ENCODE measurements at places on chromosomes 13 and 19.

DNA sequence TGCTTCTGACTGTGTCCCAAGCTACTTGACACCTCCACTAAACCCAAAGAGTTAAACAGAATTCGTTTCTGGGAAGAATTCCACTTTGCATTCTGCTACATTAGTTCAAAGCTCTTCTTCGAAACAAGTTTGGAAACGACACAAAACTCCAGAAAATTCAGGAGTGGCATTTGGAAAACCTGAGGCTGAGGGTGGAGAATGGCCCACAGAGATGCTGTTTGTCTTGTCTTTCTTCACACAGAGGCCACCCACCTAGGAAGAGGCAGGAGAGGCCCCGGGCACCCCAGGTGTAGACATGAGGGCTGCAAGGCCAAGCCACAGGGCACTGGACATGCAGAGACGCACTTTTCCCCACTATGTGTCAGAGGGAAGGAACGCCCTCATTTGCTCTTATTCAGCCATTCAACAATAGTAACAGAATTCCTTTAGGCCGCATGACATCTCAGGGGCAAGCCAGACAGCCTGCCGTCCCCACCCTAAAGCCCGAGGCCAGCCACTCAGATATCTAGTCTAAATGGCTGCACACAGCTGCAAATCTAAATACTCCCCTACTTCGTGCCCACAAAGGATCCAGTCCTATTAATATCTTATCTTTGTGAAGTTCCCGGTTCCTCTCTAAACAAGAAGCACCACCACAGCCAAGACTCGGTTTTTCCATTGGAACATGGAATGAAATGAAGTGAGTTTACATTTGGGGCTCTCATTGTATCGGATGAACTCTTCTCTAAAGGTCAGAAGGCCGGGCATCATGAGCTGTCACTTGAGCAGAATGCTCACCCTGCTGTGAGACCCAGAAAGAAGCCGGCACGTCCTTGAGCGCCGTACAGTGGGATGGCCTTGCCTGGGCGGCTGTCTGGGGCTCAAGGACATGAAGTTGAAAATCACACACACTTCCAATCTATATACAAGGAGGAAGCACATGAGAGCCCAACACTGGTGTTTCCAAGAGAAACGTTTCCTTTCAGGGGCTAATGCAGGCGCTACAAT lies 19.8 kb downstream of the COL4A1 start:
- no peak for DNase-seq

DNA sequence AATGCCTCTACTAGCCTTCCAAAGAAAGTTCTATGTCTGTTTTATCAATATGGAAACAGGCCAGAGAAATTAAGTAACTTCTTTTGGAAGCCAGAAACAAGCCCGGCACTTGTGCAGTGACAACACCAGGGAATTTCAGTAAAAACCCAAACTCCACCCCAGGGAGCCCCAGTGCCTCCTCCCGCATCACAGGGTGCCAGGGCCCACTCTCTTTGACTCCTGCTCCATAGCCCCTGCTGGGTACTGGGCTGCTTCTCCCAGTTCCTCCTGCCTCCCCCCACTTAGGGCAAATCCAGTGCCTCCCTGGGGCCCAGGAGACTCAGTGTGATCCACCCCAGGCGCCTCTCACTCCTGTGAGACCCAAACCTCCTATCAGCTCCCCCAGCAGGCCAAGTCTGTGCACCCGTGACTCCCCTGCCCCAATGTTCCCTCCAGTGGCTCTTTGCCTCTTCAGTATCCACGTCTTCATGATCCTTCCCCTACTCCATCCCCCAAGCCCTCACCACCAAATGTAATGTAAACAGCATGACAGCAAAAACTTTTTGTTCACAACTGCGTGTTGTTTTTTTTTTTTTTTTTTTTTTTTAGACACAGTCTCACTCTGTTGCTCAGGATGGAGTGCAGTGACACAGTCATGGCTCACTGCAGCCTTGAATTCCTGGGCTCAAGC lies 2.3 kb upstream of the FFAR3 start:
- DNase-seq = no peak

GRCh38 chr13:45331692-45332035 lies 9.3 kb downstream of the TPT1 start:
- DNase-seq = no peak

DNA sequence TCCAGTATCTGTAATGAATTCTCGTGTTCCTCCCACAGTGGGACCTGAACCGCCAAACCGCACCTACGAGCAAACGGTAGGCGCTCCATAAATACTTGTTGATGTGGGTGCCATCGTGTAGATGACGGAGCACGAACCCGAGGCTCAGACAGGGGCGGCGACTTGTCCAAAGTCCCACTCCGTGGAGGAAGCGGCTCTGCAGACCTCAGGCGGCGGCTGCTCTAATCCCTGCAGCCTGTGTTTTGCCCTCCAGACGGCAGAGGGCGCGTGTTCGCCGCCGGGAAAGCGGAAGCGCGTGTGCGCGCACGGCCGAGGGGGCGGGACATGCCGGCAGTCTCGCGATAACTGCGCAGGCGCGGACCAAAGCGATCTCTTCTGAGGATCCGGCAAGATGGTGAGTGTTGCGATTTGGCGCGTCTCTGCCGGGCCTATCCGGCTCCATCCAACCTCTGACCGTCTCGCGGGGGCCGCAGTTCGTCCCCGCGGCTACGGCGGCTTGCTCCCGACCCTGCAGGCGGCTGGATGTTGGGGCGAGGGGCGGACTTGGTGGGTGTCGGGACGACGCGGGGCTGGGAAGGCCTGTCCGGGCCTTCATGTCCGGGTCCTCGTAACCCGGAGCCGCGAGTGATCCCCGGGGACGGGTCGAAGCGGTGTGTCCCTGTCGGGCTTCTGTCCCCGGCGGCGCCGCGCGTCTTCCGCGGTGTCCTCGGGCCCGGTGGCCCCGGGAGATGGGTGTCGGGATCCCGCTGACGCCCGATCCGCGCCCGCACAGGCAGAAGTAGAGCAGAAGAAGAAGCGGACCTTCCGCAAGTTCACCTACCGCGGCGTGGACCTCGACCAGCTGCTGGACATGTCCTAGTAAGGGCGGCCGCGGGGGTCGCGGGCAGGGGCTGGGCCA lies at the start of gene RPS15:
TSS of gene RPS15 (plus strand) at position 362 of the 898 bp plus-strand sequence. CDS start at position 392, 30 bp downstream.
- DNase-seq = peak; percentile 97

GRCh38 chr19:48656840-48657474 lies 11.0 kb upstream of the CA11 start:
- DNase-seq = no peak

GRCh38 chr19:35945121-35945790 lies 9.1 kb downstream of the LRFN3 start:
- DNase-seq = no peak

GRCh38 chr13:112720251-112720650 lies 30.4 kb downstream of the ATP11A start:
- DNase-seq = no peak

DNA sequence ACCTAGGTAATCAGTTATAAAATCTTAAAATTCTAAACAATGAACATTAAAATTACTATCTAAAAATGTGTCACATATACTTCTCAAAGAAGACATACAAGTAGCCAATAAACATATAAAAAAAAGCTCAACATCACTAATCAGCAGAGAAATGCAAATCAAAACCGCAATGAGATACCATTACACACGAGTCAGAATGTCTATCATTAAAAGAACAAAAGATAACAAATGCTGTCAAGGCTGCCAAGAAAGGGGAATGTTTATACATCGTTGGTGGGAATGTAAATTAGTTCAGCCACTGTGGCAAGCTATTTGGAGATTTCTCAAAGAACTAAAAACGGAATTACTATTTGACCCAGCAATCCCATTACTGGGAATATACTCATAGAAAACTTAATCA lies 310.3 kb upstream of the EDNRB start:
- DNase-seq = no peak

DNA sequence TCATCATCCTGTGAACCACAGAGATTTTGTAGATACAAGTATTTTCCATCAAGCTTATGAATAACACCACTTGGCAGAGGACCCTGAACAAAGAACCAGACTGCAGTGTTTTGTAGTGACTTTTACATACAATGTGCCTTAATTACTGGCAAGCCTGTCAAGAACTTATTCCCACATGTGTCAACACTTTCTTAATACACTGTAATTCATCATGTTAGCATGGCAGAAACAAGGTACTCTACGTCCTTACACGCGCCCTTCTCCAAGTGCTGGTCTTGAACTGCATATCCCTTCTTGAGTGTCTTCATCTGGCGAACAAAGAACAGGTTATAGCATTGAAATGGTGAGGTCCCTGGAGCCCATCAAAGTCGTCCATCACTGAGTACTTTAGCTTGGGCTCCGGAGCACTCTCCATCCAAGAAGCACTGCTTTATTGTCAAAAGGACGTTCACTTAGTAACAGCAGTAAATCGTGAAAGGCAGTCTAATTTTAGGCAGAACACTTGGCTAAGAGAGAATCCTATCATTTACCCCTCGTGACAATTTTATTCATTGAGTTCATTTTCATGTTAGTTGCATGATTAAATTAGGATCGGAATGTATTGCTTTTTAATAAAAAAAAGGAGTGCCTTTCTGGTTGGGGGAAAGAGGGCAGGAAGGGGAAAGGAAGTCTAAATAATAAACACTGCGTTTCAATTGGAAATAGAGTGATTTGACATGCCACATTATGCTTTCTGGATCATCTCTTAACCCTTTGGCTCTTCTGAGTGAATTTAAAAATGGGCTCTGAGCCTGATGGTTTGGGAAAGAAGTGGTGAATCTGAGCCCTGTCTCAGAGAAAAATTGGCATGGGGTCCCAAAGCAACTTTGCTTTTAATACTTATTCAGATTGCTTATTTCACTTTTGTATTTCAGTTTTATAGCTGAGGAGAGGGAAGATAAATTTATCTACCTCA lies 376.1 kb downstream of the DLEU7 start:
- DNase-seq = no peak

GRCh38 chr13:79485014-79485811 lies 4.3 kb downstream of the NDFIP2 start:
- no peak for DNase-seq

GRCh38 chr19:4575267-4576015 lies 16.0 kb upstream of the SEMA6B start:
- DNase-seq = no peak

GRCh38 chr19:30227012-30227621 lies 145.1 kb upstream of the ZNF536 start:
- no peak for DNase-seq

DNA sequence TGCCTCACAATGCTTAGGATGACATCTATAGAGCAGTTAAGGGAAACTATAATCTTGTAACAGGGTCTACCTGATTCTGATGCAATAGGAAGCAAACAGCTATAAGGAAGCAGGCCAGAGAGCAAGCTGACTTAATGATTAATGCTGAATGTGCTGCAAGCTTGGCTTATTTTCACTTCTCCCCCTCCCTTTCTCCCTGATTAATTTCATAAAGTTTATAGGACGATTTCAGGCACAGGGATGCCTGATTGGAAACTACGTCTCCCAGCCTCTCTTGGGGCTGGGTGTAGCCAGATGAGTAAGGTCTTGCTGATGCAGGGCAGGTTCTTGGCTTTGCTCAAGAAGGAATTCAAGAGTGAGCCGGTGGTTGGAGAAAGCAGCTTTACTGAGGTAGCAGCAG lies 82.8 kb upstream of the MRI1 start:
- DNase-seq = no peak

DNA sequence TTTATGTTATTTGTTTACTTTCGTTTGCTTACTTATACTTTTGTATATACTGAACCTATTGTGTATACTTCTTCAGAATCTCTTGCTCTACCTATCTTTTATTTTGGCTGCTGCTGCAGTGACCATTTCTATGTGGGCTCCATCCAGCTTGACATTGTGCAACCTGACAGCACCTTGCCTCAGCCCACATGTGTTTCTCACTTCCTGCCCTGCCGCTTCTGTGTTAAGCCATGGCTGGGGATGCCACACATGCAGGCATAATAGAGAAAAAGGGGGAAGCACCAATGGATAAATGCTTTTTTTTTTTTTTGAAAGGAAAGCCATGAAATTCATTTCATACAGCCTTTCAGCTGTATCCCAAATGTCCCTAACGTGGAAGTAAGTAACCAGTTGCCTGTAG lies 147.6 kb downstream of the RBM26 start:
- DNase-seq = no peak

GRCh38 chr13:48476686-48477085 lies 56.2 kb downstream of the RCBTB2 start:
- no peak for DNase-seq

DNA sequence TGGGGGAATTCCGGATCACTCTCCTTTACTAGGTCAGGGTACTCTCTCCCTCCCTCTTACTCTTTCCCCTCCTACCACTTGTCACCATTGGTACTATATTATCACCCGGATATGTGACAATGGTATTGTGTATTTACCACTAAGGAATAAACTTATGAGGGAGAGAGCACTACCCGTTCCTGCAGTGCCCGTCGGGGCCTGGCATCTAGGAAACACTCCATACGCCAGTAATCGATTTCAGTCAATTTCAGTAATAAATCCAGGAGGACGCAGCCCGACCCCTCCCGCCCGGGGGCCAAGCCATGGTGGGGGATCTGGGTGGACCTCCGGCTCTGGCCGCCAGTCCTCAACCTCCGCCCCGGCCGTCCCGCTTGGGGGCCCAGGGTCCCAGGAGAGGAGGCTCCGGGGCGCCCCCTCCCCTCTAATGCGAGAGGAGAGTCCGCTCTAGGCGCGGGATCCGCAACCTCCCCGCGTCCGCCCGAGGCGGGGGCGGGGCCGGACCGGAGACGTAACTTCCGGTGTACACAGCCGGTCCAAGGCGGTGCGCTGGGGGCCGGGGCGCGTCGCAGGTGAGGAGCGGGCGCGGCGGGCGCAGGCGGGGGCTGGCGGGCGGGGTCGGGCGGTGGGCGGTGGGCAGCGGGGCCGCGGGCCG lies at the start of gene GARRE1:
TSS of gene GARRE1 (plus strand) at position 509 of the 652 bp plus-strand sequence. CDS start 45,920 bp downstream, outside the sequence.
- peak; percentile 89 for DNase-seq

GRCh38 chr13:47639738-47640447 lies 361.2 kb downstream of the SUCLA2 start:
- DNase-seq = no peak

DNA sequence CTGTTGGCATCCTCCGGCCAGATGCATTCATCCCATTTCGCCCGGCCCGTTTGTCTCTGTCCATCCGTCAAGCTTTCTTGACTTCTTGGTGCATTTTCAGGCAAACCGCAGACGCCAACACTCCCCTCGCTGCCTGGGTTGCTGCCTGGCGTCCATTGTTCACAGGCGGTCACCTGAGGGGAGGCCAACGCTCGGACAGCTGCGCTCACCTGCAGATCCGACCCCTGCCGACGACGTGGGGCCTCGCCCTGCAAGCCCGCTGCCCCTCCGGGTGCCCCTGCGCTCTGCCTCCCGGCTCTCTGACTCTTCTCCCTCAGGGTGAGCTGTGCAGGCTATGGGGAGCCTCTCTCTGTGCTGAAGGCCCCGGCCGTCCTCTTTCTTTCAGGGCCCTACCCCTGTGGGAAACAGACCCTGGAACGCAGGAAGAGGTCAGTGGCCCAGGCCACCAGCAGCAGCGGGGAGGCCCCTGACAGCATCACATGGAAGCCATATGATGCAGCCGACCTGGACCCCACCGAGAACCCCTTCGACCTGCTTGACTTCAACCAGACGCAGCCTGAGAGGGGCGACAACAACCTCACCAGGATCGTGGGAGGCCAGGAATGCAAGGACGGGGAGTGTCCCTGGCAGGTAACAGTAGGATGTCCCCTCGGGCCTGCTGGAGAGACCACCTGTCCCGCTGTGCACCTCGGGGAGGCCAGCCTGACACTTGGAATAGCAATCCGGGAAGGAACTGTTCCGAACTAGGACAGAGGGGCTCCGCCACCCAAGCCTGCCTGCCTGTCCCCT lies 14.8 kb upstream of the PROZ start:
- no peak for DNase-seq

- peak; percentile 94 for DNase-seq
Observed at GRCh38 chr19:36418287-36419001, at the start of gene ZFP82. TSS of gene ZFP82 (minus strand) at chr19:36418644. CDS start at chr19:36409789, 8,855 bp downstream.

GRCh38 chr13:20126541-20127261 lies 34.2 kb downstream of the GJA3 start:
- no peak for DNase-seq

- DNase-seq = no peak
Observed at GRCh38 chr13:83008212-83008929, 873.9 kb downstream of the SLITRK1 start.

Measured in OCI-LY7 (cell line).